Hematopoietic multipotent progenitor cell treated with erythropoietin and hydrocortisone succinate and interleukin-3 and kit ligand, for 8 days (in vitro differentiated cells): ENCODE measurements at places on chromosomes 7 and 10.
A peak's percentile ranks its signal among the peaks of the same experiment; 100 is the strongest.

- DNase-seq: no peak
Measured at GRCh38 chr7:6279937-6280336, 7.5 kb upstream of the CYTH3 start.

DNA sequence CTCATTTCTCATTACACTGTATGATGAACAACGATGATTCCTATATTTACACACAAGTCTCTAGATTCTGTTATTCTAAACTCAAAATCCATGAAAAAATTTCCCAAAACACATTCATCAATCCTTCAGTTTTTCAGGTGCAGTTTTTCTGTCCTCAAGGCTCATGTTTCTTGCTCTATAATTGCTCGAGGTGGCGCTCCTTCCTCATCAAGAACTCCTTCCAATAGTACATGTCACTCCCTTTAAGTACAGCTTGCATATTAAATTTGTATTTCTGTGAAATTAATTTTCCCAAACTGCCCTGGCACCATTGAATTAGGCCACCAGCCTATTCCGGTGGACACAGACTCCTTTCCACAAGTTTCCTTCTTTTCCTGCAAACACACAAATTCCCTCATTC, 188.7 kb upstream of the MINDY3 start:
- DNase-seq: no peak

- no peak for DNase-seq
Measured at GRCh38 chr7:54037873-54038272, 504.3 kb upstream of the VSTM2A start.

DNA sequence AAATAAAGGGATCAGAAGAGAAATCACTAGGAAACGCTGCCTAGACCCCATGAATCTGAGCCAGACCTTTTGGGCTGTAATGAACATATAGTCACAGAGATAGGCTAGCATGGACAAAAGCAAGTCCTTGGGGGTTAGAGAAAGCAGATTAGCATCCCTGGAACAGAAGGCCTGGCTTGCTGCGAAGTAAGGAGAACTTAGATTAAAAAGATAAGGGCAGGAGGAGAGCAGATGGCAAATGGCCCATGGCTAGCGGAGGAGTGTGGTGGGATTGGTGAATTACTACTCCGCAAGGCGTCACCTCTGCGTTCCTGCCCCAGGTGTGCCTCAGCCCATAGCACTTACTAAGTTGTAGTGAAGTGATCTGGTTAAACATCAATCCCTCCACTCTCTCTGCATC, 92.3 kb upstream of the ZNF438 start:
- DNase-seq: no peak

DNA sequence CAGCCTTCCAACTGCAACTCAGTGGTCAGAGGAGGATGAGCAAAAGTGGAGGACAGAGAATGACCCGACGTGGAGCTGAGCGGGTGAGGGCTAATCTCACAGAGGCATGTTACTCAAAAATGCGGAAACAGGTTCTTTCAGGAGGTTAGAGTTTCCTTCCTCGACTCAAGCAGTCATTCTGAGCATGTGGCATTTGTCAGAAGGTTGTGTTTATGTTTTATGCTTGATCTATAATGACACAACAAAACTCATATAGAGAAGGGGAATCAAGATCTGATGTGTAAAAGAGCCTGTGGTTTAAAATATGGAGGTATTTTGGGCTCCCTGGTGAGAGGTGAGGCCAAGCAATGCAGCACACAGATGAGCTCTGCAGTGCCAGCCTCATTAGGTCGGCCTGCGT, 311.4 kb downstream of the ADARB2 start:
- peak; percentile 3 for DNase-seq

- no peak for DNase-seq
Measured at GRCh38 chr7:35802102-35802466, 1.2 kb downstream of the SEPTIN7 start.

DNA sequence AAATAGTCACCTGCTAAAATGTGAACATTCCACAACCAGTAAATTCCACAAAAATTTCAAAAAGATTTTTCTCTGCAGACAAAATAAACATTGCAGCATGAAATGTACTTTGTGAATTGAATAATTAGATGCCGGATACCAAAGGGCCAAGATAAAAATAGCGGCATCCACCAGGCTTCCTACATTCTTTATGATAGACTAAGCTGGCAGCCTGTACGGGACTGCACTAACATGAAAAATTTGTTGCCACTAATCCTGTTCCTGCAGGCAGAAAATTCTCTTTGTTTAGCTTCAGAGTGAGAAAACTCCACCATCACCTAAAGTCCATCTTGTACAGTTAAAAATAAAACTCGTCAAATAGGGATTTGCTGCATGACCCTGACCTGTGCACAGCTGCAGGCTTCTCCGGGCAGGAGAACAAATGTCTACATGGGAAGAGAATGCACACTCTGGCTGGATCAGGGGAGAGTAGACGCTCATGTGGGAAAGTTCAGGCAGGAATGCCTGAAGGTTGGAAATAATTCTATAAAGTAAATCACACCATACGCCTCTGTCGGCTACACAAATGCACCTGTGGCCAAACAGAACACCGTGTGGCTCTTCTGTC, 15.6 kb upstream of the ADO start:
- DNase-seq: no peak

GRCh38 chr10:116737627-116738327, 4.6 kb downstream of the HSPA12A start:
- no peak for DNase-seq

DNA sequence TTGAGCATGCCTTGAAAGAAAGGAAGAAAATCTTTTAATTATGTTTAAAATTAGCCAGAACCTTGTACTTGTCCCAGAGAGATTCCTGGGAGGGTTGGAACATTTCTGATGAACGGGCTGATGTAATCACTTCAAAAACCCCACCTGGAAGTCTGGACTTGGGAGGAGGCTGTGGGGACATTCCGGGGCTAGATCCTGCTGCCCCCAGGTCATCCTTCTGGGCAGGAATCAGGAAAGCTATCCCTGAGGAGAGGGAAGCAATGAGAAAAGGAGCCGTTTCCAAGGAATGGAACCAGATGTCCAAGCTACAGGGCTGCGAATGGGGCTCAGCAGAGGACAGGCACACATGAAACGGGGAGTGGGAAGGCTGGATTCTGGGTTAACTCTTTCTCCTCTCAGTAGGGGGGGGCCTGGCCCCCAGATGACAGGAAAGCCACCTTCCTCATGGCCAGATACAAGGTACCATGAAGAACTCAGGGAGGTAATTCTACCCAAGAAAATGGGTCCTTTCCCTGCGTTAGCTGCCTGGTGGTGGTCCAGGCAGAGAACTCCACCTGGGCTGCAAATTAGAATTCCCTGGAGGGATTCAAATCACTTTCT, 280.1 kb downstream of the TCF7L2 start:
- DNase-seq: no peak

DNA sequence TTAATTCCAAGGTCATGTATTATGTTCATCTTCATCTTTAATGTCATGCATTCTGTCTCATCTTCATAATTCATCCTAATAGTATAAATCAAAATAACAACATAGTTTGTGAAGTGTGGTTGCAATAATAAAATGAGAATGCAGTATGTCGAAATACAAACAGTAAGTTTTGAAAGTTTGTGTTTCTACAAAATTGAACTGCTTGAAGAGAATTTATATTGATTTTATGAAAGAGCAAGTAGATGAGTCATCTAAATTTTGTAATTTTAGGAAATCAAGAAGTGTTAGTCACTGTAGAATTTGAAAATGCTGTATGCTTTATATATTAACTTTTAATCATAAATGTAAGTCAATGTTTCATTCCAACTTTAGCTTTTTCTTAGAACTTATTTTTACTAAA, 190.5 kb upstream of the PPP1R3A start:
- no peak for DNase-seq

DNA sequence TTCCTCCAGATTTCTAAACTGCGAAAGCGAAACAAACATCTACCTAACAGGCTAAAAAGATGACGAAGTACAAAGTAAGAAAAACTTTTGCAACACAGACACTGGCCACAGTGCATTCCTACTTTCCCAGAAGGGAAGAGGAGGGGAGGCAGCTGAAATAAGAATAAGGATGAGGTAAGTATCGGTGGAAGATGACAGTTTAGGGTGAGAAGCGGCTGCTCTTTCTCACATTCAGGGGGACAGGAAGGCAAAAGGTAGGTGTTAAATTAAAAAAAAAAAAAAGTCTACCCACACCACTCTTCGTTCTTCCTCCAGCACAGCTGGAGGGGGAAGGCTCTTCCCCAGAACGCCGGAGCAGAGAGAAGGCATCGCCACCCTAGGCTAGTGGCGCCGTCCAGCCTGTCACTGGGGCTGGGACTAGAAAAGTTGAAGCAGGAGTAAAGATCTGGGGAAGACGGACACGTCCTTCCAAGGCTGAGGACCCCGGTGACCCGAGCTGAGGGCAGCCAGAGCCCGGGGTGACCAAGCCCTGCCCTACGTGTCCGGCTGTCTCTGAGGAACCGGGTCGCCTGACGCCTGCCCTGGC, 846 bp downstream of the DNAJC1 start:
- DNase-seq: peak; percentile 38

DNA sequence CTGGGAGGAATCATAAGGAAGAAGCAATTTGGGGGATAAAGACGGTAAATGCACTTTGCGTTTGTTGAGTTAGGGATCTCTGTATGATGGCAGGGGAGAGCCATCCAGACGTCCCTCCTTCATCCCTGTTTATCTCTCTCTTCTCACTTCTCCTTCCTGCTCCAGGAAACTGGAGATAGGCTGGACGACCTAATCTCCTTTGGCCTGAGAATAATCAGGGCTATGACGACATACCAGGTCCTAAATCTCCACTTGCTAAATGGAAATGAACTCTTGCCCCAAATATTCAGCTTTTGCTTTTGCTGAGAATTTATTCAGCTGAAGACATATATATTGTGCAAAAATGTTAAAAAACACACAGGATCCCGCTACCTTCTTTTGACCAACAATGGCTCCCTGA, 182.9 kb upstream of the INHBA start:
- DNase-seq: no peak

- DNase-seq: peak; percentile 99
Measured at GRCh38 chr10:17428351-17429097, 25.9 kb downstream of the ST8SIA6 start.

- DNase-seq: no peak
Measured at GRCh38 chr7:128373606-128374005, 12.1 kb upstream of the PRRT4 start.

DNA sequence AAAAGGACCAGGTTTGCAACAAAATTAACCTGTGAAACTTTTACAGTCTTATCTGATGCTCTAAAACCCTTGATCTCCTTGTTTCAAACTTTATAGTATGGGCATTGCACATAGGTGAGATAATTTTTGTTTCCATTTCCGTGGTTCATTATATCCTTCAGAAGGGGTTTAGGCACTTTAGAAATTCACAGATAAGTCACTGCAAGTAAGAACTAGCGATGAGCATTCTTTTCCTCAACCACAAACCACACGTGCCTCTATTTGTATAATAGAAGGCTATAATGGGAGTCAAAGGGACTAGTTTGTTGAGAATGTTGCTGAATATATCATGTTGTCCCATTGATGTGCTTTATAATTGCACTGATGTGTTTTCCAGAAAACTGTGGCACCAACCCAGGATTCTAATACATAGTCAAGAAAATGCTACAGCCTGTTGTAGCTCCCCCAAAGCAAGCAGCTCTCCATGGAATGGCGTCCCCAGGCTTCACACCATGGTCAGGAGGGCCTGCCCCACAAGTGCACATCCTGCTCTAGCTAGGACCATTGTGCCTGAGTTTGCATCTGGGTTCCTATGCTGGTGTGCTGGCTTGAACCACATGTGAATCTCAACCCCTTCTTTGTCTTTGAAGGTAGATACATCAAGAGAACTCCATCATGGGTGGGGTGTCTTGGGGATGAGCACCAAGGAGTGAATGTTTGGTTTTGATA, 14.0 kb upstream of the ATXN7L1 start:
- no peak for DNase-seq

DNA sequence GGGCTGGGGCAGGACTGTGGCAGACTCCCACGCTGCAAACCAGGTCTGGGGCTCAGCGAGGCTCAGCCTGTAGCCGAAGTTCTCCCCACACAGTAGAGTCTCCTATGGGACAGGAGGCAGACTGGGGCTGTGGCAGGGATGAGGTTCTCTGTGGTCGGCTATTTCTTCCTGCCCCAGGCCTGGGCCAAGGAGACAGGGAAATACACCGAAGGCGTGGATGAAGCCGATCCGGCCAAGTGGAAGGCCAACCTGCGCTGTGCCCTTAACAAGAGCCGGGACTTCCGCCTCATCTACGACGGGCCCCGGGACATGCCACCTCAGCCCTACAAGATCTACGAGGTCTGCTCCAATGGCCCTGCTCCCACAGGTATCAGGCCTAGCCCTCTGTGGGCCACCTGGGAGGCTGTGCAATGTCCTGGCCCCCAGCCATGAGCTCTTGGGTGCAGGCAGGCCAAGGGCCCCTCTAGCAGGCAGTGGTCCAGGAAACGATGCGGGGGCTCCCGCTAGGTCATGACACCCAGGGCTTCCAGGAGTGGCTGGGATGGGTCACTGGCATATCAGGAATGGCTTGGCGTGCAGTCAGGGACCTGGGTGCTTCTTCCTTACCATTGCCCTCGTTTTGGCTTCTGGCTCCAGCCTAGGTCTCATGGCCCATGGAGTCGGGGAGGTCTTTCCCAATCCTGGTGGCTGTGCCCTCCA, 8.1 kb downstream of the IRF5 start:
- DNase-seq: no peak

DNA sequence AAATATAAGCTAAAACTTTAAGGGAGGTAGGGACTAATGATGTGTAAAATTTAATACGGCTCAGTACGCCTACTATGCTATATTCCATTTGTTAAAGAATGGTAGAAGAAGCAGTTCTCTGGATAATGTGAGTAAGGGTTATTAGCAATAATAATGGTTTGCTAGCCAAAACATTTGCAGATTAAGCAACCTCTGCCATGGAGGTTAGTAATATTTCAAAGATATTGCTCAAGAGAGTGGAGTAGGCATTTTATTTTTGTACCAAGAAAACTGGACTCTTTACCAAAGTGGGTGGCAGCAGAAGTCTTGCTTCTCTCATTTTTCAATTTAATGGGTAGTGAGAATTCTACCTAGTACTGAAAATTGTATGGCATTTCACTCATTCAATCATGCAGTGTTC, 158.9 kb upstream of the TMEM106B start:
- DNase-seq: no peak

DNA sequence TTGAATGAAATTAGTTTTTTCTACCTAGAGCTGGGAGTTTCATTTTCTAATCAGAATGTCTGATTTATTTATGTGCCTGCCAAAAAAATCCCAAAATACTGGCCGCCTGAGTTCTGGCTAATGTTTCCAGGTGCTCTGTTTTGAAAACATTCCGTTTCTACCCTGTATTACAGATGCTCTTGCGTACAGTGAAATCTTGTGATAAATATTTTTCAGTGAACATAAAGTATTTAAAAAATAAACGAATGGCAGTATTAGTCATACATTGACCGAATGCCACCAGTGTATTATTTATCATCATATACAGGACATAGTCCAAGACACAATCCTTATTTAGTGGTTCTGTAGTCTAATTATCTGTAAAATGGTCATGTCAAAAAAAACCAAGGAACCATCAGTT, 102.8 kb downstream of the KAT6B start:
- DNase-seq: no peak

- peak; percentile 52 for DNase-seq
Measured at GRCh38 chr10:14185316-14186045, 145.2 kb downstream of the FRMD4A start.
